OCI-M1 (cell line): ENCODE measurements at places on chromosomes 1 and 21.

DNA sequence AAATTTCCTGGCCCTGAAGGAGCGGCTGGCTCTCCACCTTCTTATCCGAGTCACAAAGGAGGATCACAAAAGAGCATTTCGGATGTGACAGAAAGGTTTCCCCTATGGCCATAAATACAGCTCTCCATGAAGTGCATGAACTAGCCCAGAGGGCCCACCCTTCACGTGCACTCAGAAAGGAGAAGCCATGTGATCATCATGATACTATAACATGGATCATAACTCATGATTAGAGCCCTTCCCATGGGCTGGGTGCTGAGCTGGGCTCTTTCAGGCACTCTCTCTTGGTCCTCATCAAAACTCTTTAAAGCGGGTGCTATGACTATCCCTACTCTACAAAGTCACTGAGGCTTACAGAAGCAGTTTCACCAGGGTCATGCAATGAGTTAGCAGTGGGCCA is 135.0 kb downstream of the PTPRU start:
- no peak for DNase-seq

- DNase-seq = peak; percentile 42
Observed at GRCh38 chr1:164660775-164661174, 101.8 kb downstream of the PBX1 start.

GRCh38 chr1:26717017-26717491 is 21.2 kb downstream of the ARID1A start:
- peak; percentile 60 for DNase-seq

- DNase-seq = no peak
Observed at GRCh38 chr1:87915771-87916170, 587.1 kb downstream of the LMO4 start.
